ENCODE measurements at places on chromosomes 13 and 19.

- DNase-seq, result no peak
Measured at GRCh38 chr19:38093154-38093553, 130.9 kb downstream of the DPF1 start.

- DNase-seq, result no peak
Measured at GRCh38 chr19:1433119-1434039, 4.8 kb upstream of the RPS15 start.

- no peak for DNase-seq
Measured at GRCh38 chr13:41812237-41812636, 148.7 kb downstream of the VWA8 start.

- DNase-seq, result no peak
Measured at GRCh38 chr13:49421391-49421790, 22.5 kb downstream of the CAB39L start.

GRCh38 chr13:112931028-112931934 lies 37.7 kb upstream of the MCF2L start:
- DNase-seq, result no peak

- DNase-seq, result no peak
Measured at GRCh38 chr13:21546372-21546771, 57.6 kb downstream of the MICU2 start.

Measured in spleen (tissue), 13 donors.